NCI-H1694 treated with DMSO at 0.1 percent for 48 hours (cell line): ENCODE measurements at places on chromosomes 11 and 22.

DNA sequence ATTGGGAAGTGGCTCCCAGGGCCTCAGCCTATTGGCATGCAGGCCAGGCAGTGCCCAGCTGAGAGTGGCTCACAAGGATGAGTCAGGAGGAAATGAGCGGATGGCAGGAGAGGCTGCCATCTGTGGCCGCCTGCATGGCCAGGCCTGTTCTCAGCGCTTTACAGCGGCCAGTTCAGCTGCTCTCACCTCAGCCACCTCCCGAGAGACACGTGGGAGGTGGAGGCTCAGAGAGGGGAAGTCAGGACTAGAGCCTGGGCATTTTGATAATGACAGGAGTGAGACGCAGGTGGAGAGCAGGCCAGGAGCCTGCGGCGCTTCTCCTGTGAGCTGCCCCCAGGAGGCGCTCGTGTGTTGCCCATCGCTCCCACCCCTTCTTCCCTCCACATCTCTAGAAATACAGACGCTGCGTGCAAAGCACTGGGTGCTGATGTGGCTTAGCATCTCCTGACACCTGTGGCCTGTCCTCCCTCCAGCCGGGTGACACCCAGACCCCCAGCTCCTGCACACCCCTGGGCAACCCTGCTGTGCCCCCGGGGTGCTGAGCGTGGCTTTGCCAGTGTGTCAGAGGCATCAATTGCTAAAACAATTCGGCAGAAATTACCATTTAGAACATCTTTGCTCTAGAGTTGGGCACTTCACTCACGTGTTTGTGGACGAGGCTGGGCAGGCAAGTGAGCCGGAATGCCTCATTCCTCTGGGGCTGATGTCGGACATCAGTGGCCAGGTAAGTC, 21.4 kb upstream of the PANX2 start:
- peak; percentile 85 for DNase-seq

DNA sequence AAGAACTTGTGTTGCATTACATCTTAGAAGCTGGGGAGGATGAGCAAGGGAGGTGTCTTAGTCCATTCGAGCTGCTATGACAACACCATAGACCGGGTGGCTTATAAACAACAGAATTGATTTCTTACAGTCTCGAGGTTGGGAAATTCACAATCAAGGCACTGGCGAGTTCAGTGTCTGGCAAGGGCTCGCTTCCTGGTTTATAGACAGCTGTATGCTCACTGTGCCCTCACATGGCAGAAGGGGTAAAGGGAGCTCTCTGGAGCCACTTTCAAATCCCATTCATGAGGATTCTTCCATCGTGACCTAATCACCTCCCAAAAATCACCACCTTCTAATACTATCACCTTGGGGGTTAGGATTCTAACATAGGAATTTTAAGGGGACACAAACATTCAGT, 150.0 kb upstream of the NECTIN1 start:
- no peak for DNase-seq

DNA sequence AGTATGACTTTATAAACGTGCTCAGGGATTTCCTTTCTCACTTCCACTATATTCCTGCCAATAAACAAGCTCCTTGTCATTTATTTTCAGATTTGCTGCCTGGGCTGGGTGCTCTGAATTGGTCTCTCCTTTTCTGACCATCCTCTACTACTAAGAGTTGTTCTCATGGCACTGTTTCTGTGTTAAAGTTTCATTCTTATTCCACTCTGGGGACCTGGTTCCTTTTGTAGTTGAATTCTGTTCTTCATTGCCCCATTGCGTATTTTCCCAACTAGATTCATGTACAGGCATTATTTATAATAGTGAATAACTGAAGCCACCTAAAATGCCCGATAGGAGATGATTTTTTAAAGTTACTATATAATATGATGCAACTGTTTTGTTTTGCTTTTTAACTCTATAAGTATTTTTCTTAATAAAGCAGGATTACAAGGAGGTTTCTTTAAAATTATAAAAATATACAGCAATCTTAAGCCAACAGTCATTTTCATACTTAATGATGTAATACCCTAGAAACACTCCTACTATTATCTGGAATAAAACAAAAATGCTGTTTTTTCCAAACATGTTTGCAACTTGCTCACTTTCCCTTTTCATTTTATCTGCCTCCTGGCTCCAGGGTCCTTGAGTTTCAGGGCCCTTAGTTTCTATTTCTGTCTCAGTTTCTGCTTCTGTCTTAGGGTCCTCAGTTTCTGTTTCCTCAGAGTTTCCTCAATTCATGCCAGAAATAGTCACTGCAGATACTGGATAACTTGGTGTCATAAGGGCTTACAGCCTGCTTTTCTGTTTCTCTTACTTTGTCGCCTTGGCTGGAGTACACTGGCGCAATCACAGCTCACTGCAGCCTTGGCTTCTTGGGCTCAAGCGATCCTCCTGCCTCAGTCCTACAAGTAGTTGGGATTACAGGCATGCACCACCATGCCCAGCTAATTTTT, 9.8 kb upstream of the FUT4 start:
- no peak for DNase-seq

DNA sequence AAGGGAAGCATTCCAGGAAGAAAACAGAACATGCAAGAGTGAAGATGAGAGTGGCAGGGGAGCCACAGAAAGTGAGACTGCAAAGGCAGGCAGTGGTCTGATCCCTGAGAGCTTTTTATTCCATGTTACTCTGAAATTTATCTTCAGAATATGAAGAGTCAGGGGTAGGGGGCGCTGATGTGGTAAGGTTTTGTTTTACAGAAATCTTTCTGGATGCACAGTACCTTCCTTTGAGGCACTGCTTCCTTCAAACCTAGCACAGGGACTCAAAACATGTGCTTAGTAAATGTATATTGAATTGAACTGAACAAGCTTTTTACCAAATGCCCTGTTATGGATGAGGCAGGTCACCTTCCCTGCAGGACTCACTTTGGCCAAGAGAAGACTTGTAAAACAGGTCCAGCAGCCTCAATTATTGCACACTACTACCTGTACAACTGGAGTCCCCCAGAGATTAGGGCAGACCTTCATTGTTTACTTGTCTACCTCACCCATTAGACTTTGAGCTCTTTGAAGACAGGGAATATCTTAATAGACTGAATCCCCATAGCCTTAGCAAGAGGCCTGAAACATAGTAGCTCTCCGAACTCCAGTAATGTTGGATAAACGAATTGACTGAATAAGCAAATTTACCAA, 2.2 kb downstream of the PAK1 start:
- peak; percentile 7 for DNase-seq

GRCh38 chr11:14980854-14981253, 8.7 kb upstream of the CALCA start:
- no peak for DNase-seq

- DNase-seq = no peak
Observed at GRCh38 chr11:43943372-43943930, 1.0 kb downstream of the C11orf96 start.

- DNase-seq = no peak
Observed at GRCh38 chr11:122100037-122100755, 15.8 kb downstream of the BLID start.

- DNase-seq = no peak
Observed at GRCh38 chr11:32479291-32479690, 44.0 kb upstream of the WT1 start.

- DNase-seq = peak; percentile 1
Observed at GRCh38 chr11:2301631-2302305, at the start of the genes C11orf21 and TSPAN32. Gene C11orf21 (minus strand): TSS chr11:2301918. CDS start chr11:2301808, 110 bp downstream. Gene TSPAN32 (plus strand): TSS chr11:2302013. CDS start chr11:2302150, 137 bp downstream.

DNA sequence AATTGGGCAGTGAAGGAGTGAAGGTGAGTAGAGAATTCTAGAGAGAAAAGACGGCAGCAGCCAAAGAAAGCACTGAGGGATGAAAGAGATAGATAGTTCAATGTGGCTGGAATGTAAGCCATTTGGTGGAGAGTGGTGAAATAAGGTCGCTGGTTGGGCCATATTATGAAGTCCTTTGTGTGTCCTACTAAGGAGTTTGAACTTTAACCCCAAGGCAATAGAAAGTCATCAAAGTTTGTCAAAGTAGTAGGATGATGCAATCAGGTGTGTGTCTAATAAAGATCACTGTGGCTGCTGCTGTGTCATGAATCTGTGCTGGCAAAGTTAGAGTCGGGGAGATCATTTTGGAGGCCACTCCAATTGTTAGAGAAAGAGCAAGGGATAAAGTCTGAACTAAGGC, 18.7 kb downstream of the RNF121 start:
- no peak for DNase-seq

DNA sequence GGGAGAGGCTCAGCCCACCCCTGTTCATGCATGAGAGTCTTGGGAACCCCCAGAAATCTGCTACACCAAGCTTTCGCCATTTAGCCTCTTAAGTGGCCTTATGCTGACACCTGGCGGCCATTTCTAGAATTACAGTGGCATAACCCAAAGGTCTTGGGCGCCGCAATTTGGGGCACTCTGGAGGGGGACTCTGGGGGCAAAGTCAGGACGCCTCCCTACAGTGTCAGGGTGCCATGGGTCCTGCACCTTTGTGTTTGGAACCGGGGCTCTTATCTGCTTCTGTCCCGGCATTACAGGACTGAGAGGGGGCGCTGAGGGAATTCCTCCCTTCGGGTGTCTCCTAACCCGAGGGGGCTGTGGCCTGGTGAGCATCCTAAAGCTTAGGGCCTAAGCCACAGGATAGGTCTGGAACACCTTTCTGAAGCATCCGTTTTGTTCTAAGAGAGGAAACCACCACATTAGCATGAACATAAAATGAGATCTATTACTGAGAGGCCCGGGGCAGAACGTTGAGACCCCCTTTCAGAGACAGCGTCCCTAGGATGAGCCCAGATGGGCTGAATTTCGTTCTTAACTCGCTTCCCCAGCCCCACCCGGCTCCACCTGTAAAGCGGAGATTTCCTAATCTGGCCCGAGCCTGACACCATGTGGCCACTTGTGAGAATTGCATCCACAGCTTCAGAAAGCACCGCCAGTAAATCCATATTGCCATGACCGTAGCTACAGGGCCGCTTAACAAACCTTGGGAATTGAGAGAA, 9.3 kb downstream of the INS start:
- peak; percentile 15 for DNase-seq

DNA sequence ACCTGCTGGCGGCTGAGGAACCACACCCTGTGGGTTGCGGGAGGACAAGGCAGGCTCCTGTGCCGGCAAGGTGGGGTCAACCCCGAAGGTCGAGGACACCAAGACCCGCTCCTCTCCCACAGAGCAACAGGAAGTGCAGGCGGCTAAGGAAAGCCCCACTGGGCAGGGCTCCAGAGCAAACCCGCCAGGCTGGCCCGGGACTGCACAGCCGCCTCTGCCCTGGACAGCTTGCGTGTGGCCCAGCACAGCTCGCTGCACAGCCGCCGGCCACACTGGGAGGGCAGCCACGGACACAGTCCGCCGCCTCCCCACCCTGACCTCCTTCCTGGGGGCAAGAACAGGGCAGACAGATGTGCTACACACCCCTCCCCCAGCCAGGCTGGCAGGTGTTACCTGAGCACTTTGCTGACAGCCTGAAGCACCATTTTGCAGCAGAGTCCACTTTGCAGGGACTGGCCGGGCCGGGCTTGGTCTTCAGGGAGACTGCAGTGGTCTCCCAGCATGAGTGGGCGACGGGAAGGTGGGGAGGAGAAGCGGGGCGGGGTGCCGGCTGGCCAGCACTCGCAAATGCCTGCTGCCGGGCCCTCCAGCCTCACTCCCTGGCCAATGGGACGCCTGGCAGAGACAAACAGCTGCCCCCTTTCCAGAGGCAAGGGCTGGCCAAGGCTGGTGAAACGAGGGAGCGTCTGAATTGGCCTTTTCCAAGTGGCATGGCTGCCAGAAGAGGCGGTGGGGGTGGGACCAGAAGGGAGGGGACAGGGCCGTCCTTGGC, at the start of gene MOB2:
MOB2 (minus strand) TSS at position 726 of the 772 bp plus-strand sequence; CDS start at position 503, 223 bp downstream.
- DNase-seq = no peak

DNA sequence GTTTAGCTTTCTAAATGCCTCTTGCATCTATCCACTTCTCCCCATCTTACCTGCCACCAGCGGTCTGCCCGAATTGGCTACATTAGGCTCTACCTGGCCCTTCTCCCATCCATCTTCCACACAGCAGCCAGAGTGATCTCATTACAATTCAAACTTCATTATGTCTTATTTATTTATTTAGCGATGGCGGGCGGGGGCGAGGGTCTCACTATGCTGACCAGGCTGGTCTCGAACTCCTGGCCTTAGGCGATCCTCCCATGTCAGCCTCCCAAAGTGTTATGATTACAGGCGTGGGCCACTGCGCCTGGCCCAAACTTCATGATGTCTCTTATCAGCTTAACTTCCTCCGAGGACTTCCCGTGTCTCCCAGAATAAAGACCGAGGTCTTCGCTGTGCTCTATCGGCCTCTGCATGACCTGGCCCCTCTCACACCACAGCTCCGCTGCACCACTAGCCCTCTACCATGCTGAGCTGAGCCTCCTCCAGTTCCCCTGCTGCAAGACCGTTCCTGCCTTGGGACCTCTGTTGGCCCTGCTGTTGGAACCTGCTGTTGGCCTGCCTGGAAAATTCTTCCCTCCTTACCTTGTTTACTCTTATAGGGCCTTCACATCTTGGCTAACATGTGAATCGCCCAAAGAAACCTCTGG, 870 bp upstream of the CTTN start:
- DNase-seq = peak; percentile 5

- no peak for DNase-seq
Observed at GRCh38 chr22:36373258-36373579, 14.5 kb downstream of the MYH9 start.
